ENCODE measurements at places on chromosomes 16 and 17.
A peak's percentile ranks its signal among the peaks of the same experiment; 100 is the strongest.

DNA sequence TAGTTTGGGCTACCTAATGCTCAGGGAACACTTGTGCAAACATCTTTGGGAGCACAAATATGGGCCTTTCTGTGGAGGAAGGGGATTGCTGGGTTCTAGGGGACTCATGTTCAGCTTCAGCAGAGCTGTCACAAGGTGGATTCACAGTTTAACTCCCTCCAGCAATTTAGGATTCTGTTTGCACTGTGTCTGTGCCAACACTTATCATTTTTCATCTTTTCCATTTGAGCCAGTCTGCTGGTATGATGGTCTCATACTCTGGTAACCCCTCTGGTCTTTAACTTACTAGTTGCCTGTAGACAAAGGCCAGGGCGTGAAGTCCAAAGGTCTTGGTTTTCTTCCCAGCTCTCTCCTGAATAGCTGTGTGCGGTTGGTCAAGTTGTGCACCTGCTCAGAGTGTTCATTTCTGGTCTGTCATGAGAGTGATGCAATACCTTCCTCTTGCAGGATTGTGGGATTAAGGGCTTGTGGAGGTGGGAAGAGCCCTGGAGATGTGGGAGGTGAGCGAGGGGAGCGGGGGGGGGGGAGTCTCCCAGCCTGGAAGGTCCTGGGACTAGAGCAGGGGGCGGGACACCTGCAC lies 152.6 kb downstream of the CMIP start:
- DNase-seq: no peak

DNA sequence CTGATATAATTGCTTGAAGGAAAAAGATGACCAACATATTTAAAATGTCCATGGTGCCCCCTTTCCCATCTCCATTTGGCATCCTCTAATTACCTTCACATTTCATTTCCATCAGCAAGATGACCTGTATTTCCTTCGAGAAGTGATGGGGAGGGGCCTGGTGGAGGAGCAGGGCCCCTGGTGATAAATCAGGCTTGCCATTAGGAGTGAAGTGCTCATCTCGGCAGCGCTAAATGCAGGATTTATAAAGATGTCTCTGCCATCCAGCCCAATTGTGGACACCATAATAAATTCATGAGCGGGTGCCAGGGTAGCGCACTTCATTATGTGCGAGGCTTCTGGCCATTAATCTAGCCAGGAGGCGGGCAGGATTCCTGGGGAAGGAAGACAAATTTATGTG lies 101.5 kb upstream of the IRX6 start:
- peak; percentile 37 for DNase-seq

GRCh38 chr16:51276336-51276735 lies 125.3 kb upstream of the SALL1 start:
- DNase-seq: no peak

- no peak for DNase-seq
These were observed 96.3 kb downstream of the WWOX start for GRCh38 chr16:78195797-78196196.

DNA sequence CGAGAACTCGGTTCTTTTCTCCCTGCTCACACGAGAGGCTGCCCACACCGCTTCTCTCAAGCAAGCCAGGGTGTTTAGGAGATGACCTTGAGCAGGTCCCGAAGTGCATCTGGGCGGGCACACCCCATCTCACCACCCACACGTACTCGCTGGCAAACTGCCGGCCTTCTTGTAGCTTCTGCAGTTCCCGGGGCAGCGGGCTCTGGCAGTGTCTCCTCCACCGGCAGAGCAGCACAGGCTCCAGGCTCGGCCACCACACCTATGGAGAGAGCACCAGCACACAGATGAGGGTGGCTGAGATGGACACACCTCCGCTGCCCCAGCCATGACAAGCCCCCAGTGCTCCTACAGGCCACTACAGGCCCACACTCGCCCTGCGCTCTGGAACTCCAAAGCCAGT lies 23.5 kb downstream of the ZNF276 start:
- DNase-seq: no peak

DNA sequence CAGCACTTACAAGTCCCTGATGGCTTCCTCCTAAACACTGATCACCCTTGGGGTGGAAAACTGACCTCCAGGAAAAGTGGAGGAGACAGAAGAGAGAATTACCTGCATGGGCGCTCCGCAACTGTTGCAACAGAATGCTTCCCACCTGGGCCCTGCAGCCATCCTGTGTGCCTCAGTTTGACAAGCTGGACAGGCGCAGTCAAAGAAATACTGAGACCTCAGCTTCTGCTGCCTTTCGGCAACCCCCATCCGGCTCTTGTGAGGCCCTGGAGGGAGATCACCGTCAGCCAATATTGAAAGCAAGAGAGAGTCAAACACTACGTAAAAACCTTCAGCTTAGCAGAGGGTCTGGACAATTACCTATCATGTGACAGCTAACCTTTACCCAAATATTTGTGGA lies 24.8 kb downstream of the SERPINF1 start:
- no peak for DNase-seq

DNA sequence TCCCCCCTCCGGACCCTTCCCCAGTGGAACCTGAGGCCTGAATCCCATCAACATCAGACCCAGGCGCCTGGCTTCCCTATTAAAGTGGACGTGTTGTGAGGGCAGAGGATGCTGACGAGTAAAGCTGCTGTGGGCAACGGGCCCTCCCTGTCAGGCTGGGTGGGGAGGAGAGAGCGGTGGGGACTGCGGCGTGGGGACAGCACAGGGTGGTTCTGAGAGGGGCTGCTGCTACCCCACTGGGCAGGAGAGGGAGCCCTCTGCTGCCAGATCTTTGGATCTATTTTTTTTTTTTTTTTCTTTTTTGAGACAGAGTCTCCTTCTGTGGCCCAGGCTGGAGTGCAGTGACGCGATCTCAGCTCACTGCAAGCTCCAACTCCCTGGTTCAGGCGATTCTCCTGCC lies 5.9 kb downstream of the CA5A start:
- no peak for DNase-seq

GRCh38 chr16:52755396-52755795 lies 208.5 kb upstream of the TOX3 start:
- DNase-seq: no peak

- DNase-seq: no peak
These were observed 647 bp downstream of the VAC14 start for GRCh38 chr16:70800311-70800710.

DNA sequence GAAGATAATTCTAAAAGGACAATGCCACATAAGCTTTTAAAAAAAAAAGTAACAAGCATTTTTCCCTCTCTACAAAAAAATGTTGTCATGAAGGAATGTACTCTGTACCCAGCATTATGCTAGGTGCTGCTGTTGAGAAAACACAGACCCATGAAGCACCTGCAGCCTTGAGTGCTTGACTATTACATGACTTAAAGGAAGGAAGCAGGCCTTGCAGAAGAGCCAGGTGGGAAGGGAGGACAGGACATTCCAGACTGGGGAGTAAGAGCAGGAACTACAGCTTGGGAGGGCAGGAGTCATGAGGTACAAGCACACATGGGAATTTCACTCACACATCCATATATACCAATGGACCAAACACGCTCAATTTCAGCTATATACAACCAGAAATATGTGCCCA lies 3.8 kb downstream of the MYO1D start:
- no peak for DNase-seq

- no peak for DNase-seq
These were observed 31.5 kb downstream of the RAB11FIP3 start for GRCh38 chr16:456891-457483.

DNA sequence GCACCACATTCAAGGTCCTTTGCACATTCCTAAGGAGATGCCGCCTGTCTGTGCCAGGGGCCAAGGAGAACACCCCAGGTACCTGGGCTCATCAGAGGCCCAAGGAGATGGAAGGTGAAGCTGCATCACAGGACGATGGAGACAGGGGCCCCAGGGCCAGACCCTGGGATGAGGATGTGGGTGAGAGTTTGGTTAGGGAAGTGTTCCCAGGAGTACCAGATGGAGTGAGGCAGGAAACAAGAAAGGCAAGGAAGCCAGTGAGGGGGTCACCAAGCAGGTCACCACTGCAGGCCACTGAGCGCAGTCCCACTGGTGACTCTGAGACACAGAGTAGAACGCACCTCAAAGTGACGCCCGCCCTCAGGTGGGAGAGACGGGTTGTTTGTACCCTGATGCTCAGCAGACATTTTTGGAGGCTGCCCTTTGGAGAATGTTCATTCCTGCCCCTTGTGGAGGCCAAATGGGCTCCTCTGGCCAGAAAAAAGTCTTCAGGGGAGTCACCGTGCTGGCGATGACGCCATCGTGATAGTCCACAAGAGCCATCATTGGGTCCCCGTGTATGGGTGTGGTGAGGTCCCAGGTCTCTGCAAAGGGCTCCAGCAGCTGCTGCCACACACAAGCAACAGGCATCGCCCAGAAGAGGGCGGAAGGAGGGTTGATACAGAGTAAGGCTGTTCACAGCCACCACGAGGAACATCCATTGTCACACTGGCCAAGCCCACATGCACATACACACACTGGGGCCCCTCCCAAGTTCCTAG lies 57.5 kb downstream of the BEAN1 start:
- DNase-seq: no peak

- no peak for DNase-seq
These were observed 10.5 kb upstream of the TSPOAP1 start for GRCh38 chr17:58338841-58339754.

DNA sequence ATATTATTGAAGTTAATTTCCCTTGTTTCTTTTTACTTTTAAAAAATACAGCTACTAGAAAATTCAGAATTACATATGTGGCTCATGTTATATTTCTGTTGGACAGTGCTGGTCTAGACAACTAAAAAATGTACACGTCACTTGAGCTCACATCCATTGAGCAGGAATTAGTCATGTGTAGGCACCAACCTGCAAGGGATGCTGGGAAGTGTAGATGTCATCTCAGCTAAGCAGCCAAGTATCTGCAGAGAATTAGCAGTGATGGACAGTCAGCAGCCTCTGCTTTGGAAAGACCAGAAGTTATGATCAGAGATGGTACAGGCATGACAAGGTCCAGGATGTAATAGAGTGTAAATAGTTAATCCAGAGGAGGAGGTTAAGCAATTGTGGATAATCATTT lies 87.1 kb upstream of the HS3ST2 start:
- no peak for DNase-seq

GRCh38 chr16:77711775-77712174 lies 10.5 kb upstream of the NUDT7 start:
- DNase-seq: no peak
